Fibroblast of skin of scalp (primary cell): ENCODE measurements at places on chromosomes 1 and 21.
A peak's percentile ranks its signal among the peaks of the same experiment; 100 is the strongest.

DNA sequence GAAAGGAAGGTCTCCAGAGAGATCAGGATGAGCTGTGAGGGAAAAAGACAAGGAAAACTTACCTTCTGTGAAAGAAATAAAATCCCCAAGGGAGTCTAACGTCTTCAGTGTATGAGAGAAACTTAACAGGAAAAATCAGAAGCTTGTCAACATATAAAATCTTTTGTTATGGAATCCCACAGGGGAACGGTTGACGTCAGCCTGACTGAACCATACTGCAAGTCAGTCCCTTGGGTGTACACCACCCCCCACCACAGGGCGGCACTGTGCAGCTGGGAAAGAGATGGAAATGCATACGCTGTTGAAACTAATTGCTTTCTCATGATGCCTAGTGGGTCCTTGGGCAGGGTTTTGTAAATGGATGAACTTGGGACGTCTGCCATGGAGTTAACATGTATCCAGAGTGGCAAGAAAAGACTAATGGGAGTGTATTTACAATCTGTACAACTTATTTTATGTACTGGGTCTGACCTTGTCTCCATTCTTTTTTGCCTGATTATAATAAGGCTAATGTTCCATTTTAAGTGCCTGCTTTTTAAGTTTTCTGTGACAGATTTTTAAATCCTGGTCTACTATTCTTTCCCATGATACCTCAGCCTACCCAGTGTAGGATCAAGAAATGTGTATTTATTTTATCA is 22.7 kb downstream of the UTP25 start:
- peak; percentile 90 for DNase-seq

DNA sequence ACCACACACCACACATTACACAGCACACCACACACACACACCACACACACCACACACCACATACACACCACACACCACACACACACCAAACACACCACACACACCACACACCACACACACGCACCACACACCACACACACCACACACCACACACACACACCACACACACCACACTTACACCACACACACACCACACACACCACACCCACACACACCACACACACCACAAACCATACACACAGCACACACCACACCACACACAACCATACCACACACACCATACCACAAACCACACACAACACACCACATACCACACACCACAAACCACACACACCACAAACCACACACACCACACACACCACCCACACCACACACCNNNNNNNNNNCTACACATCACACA is 40.9 kb upstream of the SIK1 start:
- DNase-seq = no peak

GRCh38 chr1:18606443-18607288 is 24.0 kb upstream of the PAX7 start:
- no peak for DNase-seq

DNA sequence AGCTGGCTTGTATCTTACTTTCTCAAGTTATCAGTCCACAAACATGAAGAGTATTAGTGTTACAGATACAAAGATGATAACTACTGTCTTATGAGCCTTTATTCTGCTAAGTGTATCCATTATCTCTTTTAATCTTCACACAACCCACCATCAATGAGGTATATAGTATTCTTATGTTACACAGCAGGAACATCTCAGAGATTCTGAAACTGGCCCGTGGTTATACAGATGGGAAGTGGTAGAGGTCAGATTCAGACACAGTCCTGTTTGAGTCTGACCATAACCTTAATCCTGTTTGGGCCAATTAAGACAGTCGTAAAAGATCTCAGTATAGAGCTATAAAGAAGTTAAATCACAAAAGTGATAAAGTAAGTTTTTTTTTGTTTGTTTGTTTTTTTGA is 5.1 kb upstream of the TMEM269 start:
- DNase-seq = no peak

- no peak for DNase-seq
These were observed 12.9 kb downstream of the EPB41 start for GRCh38 chr1:28927266-28927647.

- no peak for DNase-seq
These were observed 34.3 kb upstream of the HMCN1 start for GRCh38 chr1:185699874-185700273.

DNA sequence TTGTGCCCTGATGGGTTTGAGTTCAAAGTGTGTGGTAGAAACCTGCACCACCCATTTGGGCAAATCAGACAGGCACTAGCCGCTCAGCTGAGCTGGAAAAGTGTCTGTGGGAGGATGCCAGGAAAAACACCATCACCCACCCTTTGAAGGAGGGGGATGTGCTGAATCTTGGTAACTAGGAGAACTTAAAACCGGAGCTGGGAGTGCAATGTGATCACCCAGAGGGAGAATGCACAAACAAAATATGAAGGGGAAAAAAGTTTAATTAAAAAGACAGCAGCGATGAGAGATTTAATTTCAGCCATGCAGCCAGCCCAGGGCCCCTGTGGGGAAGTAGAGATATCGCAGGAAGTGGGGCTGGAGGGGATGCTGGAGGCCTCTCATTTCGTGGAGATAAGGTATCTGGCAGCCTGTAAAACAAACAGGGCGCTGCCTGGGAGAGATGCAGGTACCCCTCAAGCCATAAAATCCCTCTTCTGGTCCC is 86.8 kb upstream of the BCAR3 start:
- DNase-seq = no peak

GRCh38 chr21:44758781-44759627 is 42.6 kb downstream of the UBE2G2 start:
- no peak for DNase-seq

DNA sequence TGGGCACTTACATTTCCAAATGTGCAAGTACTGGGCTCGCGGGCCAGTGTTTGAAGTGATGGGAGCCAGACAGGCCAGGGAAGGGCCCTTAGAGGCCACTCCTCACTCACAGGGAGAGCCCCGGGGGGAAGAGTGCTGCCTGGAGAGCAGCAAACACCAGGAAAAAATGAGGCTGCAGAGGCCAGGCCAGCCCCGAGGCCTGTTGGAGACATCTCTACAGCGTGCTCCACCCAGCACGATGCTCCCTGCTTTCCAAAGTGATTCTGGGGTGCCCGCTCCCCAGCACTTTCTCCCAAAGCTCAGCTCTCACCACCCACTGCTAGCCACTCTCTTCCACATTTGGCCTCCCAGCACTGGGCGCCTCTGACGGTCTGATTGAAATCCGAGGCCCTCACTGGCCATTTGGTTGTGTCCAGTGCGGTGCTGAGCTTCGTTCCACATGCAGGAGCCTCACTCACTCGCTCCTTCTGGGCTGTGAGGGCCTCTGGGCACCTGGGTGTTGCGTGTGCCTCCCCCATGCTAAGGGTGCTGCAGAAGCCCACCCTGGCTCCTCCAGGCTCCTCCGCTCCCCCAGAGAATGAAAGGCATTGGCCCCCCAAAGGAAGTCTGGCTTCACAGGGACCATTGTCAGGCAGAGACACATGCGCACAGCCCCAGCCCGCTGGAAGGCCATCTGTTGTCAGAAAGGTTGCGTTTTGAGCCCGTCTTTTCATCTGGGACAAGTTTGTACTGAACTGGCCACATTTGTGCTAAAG is 385.4 kb upstream of the VAMP3 start:
- DNase-seq = no peak

- no peak for DNase-seq
These were observed 249.2 kb upstream of the NFIA start for GRCh38 chr1:60833173-60833572.

GRCh38 chr1:213054733-213055591 is 3.9 kb downstream of the RPS6KC1 start:
- DNase-seq = no peak

GRCh38 chr1:59690171-59690930 is 124.4 kb upstream of the HOOK1 start:
- DNase-seq = no peak

GRCh38 chr1:52880206-52880605 is 37.6 kb downstream of the ZYG11A start:
- DNase-seq = no peak

DNA sequence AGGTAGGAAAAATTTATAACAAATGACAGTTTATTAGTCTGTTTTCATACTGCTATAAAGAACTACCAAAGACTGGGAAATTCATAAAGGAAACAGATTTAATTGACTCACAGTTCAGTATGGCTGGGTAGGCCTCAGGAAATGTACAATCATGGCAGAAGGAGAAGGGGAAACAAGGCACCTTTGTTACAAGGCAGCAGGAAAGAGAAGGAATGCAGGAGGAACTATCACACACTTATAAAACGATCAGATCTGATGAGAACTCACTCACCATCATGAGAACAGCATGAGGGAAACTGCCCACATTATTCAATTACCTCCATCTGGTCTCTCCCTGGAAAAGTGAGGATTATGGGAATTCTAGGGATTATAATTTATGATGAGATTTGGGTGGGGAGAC is 61.3 kb downstream of the ASB17 start:
- no peak for DNase-seq

GRCh38 chr1:70315782-70316181 is 38.7 kb downstream of the ANKRD13C start:
- no peak for DNase-seq

DNA sequence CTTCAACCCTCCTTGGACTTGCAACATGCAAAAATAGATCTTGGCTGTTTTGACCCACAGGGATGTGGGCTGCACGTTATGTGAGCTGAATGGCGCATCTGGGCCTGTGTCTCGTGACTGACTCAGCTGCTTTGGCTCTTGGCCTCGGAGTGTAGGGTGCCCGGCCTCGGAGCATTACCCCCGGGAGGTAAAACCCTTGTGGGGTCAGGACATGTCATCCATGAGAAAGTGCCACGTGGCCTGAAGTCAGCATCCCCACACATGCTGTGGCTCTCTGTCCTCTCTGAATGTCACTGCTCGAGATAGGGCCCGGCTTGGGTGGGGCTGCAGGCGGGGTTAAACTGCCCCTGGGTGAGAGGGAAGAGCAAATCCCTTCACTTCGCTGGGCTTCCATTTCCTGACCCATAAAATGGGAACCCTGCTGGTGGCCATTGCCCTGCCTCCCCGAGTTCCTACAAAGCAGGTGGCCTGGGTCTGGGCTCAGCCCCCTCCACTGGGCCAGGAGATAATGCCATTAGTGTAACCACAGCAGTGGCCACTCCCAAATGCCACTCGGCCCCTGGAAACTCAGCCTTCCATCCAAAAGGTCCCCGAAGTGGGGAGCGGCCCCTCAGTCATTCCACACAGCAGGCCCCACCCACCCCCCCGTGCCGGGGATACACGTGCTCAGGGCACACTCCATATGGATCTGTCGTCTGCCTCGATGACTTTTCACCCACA is 22.8 kb upstream of the TSPEAR start:
- DNase-seq = no peak

DNA sequence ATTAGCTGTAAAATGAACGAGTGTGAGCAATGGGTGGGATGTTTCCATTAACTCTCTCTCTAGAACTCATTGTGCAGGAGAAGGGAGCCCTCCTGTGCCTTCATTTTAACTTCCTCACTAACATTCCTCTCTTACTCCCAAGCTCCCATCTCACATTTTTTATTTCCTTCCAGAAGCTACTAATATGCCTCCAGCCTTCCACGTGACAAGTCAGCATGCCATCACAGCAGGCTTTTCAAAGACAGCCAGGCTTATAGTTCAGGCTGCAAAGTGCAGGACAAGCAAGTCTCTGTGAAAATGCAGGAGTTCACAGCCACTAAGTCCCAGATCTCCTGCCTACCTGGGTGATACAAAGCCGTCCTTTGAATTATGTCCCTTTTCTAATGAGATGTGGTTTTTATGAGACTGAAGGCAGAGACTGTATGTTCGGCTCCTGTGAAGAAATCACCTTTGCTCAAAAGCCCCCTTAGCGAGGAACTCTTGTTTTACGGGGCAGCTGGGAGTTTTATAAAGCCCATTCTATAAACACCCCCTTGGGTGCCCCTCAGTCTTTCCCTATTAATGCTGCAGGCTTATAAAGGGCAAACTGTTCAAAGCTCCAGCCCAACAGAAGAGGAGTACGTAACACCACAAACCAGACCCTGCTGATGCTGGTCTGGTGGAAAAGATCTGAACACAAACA is 14.8 kb upstream of the ANGPTL7 start:
- DNase-seq = peak; percentile 72

- DNase-seq = peak; percentile 60
These were observed 8.9 kb upstream of the PCBP3 start for GRCh38 chr21:45634511-45635183.

DNA sequence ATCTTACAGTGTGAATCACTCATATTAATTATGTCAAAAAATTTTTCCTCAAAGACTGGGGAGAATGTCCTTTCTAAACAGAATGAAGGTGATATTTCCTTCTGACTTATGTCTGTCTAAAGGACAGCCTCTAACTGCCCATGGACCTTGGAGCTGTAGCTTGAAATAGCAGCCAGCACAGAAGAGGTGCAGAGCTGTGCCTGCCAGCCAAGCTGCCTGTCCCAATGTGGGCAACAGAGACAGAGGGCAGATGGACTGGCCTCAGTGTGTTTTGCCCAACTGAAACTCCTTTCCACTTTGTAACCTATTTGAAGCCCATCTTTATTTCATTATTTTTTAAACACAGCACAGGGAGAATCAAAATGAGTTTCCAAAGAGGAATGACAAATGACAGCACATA is 97.6 kb upstream of the DYNLT5 start:
- no peak for DNase-seq

GRCh38 chr1:59063501-59063900 is 233.4 kb upstream of the FGGY start:
- DNase-seq = no peak

DNA sequence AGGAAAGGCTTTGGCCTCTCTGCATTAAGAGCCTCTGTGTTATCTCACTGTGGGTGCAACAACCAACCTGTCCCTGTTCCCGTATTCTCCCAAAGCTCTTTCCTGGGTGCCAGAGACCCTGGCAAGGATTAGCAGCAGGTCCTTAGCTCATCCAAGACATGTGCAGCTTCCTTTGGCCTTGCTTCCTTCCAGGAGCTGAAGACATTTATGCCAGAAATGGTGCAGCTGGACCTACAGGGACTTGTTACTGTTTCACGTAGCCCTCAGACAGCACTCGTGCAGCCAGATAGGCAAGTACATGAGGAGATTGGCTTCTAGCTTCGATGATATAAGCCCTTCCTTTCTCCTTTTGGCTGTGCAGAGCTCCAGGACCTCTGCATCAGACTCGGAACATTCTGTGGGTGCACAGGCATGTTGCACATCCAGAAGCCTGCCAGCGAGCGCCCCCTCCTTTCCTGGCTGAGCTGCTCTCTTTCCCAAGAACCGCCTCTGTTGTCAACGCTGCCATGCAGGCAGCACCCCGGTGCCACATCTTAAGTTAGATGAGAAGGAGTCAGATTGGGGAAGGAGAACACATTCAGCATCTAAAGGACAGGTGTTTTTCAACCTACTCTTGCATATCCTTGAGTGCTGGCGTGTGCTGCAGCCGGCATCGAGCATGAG is 284.5 kb upstream of the PLXNA2 start:
- DNase-seq = no peak

GRCh38 chr1:1776672-1777582 is 1.3 kb downstream of the NADK start:
- no peak for DNase-seq
